ENCODE measurements at places on chromosomes 12 and 14.

DNA sequence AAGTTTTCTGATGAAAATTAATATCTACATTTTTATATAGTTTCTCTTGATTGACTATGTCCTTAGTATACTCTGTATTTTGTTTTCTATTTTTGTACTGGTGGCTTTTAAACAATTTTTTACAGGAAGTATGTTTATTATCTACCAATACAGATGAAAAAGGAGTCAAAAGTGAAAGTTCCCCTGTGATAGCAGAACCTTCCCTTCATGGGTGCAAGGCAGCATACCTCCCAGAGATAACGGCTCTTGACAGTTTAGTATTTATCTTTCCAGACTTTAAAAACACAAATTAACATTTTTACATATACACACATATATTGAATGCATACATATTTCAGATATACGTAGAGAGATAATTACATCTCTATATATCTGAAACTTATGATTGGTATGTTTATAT lies 17.1 kb upstream of the FAM234B start:
- no peak for DNase-seq

- no peak for DNase-seq
Measured at GRCh38 chr14:104694475-104694950, 5.1 kb downstream of the INF2 start.

DNA sequence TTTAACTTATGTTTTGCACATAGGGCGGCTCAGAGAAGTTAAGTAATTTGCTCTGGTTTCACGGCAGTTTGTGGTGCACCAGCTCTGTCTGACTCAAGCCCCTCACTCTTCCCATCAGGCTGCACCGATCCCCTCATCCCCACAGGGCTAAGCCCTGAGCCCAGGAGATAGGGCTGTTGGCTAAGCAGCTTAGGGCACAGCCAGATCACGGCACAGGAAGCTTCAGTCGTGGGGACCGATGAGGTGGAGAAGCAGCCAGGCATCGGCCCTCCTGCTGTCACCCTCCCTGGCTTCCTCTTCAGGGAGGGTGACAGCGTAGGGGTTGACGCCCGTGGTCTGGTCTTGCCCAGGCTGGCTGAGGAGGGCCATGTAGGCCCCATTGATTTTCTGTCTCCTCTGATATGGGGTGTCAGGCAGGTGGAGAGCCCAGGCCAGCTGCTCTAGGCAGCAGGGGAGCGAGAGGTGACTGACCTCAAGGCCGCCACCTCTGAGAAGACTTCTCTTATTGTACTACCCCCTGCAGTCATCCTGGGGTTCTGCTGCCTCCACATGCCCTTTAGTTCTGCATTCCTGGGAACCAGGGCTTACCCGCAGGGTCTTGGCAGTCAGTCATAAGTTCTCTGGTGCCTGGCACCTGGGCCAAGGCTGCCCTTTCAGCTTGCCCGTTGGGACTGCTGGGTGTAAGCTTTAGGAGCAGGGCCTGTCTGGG lies 166.4 kb downstream of the TSPAN9 start:
- DNase-seq: no peak

DNA sequence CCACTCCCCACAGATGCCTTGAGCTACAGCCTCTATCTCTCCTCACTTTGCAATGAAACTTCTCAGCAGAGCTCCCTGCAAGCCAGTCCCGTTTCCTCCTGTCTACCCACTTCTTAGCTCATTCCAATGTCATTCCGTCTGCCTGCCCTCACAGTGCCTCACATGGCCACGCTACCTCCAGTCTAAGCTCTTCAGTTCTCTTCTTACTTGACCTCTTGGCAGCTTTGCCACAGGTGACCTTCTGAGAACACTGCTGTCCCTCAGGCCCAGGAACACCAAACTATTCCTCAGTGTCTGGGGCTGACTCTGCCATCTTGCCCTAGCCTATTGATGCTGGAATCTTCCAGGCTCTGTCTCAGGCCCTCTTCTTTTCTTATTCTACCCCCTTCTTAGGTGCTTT lies 110.1 kb downstream of the EGLN3 start:
- no peak for DNase-seq

DNA sequence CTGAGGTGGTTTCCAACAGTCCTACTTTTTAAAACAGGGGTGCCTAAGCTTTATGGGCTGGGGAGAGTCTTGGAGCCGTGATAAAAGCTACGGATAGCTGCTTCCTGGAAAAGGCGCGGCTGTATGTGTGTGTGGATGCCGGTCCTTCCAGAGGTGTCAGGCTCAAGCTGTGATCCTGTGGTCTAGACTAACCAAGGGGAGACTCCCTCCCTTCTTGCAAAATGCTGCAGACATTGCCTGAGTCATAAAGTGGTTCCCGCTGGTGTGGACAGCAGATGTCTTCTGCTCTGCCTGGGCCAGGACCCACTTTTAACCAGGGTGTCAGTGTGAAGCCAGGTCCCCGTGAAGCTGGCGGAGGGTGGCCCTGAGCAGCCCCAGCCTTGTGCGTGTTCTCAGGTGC lies 37.8 kb downstream of the CCDC92 start:
- no peak for DNase-seq

DNA sequence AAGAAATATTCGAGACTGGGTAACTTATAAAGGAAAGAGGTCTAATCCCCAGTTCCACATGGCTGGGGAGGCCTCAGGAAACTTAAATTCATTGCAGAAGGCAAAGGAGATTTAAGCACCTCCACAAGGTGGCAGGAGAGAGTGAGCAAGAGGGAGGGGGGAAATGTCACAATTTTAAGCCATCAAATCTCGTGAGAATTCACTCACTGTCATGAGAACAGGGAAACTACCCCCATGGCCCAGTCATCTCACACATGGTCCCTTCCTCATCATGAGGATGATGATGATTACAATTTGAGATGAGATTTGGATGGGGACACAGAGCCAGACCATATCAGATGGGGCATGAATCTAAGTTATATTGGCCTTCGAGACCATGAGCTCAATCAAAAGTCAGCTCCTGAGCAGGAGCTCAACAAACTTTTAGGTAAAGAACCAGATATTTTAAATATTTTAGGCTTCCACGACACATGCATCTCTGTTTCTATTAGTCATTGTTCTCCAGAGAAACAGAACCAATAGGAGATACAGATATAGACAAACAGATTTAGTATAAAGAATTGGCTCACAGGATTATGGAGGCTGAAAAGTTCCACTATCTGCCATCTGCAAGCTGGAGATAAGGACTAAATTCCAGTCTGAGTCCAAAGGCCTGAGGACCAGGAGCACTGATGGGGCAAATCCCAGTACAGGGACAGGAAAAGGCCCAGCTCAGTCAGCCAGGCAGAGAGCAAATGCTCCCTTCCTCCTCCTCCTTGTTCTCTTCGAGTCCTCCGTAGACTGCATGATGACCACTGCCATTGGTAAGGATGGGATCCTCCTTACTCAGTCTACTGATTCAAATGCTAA lies 24.9 kb downstream of the DGLUCY start:
- DNase-seq: peak; percentile 65

All from NCI-H446 (cell line).